Suppressor macrophage treated with lipopolysaccharide for 1 hour (primary cell): ENCODE measurements at places on chromosomes 16 and 17.

DNA sequence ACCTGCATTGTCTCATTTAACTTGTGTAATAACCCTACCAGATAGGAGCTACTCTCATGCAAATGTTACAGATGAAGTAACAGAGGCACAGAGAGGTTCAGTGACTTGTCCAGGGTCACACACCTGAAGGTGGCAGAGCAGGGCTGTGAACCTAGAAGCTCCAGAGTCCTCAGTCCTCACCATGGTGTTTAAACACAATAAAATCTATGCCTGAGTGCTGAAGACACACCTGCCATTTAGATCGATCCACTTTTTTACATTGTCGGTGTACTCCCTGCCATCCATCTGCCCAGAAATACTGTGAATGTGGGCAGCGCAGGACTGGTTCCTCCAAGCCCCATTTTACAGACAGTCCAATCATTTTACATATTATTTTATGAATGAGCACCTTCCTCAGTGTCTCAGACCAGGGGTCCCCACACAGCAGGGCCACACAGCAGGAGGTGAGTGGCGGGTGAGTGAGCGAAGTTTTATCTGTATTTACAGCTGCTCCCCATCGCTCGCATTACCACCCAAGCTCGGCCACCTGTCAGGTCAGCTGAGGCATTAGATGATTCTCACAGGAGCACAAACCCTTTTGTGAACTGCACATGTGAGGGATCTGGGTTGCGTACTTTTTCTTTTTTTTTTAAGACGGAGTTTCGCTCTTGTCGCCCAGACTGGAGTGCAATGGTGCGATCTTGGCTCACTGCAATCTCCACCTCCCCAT lies 5.6 kb downstream of the IL4R start:
- no peak for DNase-seq

- no peak for DNase-seq
Measured at GRCh38 chr16:64823481-64824075, 298.3 kb downstream of the CDH11 start.

DNA sequence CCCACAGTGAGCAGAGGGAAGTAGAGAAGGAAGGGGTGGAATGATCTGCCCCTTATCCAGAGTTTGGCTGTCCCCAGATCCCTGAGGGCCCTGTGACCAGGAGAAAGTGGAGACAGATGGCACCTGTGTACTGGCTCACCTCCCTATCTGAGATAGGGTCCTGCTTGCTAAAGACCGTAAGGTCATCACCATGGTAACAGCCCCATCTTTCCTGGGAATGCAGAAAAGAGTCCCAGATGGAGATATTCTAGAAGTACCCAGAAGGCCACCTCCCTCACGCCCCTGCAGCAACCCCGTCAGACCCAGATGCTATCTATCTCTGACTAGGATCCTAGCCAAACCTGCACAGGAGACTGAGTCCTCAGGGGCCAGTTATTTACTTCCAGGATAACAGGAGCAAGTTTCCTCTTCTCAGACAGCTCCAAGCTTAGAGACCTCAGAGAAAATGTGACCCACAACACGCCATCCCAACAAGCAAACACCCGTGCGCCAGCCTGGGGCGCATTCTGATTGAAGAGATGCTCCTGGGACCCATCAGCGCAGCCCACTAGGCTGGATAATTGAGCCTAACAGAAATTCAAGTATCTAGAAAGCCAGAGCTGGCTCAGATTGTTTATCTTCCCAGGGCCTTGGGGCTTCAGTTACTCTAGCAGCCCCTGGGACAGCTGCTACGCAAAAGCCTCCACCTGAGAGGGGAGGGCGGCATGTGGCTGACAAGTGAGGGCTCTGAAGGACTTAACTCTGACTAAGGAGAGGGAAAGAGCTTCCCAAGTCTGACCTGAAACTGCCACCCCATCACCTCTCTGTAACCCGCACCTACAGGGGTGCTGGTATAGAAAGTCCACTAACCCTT lies 1.9 kb downstream of the ORMDL3 start:
- DNase-seq = no peak

GRCh38 chr17:7834542-7834956 lies 532 bp downstream of the KDM6B start:
- peak; percentile 94 for DNase-seq

GRCh38 chr16:86477642-86478041 lies 32.7 kb upstream of the FOXF1 start:
- no peak for DNase-seq

DNA sequence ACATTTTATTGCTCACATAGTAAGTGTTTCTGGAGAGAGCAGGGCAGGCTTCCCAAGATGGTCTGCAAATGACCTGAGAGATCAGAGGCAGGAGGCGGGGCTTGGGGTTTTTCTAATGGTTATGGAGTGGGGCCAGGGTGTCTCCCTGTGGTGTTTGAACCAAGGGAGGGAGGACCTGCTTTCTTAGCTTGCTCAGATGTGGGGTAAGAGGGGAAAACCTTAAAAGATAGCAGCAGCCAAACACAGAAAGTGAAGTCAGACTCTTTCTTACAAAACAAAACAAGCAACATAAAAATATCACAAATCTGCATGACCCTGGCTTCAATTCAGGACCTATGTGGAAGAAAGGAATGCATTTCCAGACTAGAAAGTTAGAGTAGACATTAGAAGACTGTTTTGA lies 22.9 kb upstream of the DNAJA2 start:
- peak; percentile 38 for DNase-seq

DNA sequence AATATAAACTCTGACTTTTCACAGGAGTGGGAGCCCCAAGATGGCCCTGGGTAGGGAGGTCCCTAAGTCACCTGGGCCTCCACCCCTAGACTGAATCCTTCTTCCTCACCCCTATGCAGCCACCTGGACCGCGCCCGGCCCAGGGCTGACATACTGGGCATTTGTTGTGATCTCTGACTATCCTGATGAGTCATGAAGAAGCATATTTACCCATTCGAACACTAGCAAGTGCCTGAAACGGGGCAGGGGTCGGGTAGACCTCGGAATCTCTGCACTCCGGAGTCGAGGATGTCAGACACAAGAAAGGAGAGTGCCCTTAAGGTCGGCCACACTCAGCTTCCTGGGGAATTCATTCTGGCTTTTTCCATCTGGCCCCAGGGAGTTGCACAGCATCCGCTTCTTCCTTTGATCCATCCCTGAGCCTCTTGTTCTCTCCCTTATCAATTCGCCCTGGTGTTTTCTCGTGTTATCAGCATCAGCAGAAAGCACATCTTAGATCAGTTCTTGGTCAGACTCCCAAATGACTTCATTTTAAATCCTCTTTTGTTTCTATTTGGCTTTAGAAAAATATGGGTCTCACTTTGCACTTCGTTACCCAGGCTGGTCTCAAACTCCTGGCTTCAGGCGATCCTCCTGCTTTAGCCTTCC lies 10.4 kb downstream of the METTL22 start:
- peak; percentile 28 for DNase-seq

DNA sequence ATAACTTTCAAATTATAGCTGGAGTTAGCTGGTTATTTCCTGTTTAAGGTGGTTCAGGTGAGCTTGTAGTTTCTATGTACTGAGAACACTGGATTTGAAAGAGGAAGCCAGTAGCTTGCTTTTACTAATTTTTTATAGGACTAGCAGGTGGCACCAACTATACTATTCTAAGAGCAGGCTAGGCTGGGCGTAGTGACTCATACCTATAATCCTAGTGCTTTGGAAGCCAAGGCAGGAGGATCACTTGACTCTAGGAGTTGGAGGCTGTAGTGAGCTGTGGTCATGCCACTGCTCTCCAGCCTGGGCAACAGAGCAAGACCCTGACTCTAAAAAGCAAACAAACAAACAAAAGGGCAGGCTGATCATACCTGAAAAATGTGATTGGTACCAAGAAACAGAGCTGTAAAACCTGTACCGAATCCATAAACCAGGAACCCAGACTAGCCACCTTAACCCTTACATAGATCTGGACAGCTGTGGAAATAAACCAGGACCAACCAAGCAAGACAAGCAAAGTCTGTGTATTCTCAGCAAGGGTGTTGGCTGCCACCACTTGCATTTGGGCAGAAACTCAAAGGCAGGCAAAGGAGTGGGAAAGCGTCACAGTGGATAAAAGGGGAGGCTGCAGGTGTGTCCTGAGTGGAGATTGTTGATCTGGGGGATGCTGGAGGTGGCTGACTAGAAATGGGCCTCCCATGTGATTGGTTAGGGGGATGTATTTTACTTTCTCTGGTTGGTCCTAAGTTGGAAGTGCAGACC lies 36.3 kb downstream of the SLC47A1 start:
- no peak for DNase-seq

DNA sequence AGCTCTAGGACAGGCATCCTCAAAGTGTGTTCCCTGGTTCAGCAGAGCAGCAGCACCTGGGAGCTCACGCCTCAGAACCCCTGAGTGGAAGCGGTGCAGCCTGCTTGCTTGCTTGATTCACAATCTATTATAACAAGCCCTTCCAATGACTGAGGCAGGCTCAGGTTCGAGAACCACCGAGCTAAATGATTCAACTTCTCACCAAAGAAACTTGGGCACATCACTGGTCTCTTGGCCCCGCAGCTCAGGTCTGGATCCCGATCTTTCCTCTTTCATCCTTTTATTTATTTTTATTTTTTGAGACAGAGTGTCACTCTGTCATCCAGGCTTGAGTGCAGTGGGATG lies 24.5 kb downstream of the CLUH start:
- DNase-seq = no peak

GRCh38 chr17:63440127-63440769 lies 5.9 kb downstream of the CYB561 start:
- no peak for DNase-seq

GRCh38 chr17:69043098-69043734 lies 17.5 kb downstream of the ABCA9 start:
- DNase-seq = peak; percentile 40
